ENCODE measurements at places on chromosomes 1 and 21.

GRCh38 chr1:167641786-167642500, 11.9 kb downstream of the RCSD1 start:
- DNase-seq = no peak

DNA sequence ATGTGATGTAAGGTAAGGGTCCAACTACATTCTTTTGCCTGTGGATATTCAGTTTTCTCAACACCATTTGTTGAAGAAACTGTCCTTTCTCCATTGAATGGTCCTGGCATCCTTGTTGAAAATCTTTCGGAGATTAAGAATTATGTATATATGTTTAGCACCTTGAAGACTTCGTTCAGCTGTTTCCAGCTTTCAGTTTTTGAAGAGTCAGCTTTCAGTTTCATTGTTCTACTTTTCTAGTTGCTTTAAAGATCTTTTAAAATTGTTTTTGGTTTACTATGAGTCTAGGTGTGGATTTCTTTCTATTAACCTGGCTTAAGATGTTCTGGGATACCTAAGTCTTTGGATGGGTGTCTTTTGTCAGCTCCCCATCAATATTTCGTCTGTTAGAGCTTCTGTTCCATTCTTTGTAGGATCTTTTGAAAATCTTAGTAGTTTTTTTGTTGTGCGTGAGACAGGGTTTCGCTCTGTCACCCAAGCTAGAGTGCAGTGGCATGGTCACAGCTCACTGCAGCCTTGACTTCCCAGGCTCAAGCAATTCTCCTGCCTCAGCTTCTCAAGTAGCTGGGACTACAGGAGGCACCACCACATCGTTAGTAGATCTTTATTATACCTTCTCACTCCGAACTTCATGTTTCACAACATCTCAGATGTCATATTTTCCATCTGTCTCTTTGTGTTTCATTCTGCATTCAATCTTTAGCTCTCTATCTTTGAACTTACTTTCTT, 353.5 kb upstream of the B3GALT2 start:
- DNase-seq = no peak

DNA sequence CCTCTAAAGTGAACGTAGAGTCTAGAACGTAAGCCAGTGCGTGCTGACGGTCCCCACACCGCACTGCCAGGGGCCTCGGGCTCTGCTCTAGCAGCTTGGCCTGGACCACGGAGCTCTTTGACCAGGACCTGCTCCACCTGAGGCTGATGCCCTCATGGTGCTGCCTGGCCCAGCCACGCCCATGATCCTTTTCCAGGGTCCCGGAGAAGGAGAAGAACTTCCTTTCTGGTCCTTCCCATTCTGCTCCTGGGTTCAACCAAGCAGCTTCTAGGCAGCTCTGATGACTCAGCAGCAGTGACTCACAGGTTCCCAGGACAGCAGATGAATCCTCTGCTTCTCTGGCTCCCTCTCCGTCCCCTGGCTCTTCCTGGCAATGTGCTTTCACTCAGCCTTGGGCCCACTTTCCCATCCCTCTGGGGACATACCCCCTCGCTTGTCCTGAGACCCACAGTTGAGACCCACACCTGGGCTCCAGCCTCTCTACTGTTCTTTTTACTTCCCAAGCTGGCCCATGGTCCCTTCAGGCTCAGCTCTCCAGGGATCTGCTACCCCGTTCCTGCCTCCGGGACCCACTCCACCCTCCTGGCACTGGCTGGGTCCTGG, 246.3 kb upstream of the RAB4A start:
- DNase-seq = no peak

DNA sequence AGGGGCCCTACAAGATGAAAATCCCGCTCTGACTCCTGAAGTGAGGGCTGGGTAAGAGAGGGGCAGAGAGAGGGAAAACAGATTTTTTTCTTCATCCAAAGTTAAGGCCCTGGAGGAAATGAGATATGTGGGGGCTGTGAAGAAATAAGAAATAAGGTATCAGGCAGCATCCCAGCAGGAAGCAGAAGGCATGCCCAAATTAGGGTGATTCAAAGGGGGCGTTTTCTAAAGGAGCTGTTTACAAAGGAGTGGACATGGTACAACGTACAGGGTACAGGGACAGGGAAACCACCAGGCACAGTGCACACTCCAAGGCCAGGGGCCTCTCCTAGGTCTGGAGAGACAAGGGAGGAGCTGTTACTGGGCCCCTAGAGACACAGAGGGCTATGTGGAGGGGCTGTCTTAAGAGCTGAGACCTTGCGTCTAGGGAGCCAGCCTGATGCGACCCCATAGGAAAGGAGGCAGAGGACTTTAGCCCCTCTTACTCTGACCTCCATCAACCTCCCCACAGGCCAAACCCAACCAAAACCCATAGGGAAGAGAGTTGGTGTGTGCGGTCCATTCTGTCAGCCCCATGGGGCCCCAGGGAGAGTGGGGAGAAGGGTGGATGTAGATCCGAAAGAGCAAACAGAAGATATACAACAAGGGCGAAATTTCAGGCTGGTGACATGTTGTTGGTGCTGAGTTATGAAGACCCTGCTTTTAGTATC, 38.6 kb downstream of the STYXL2 start:
- DNase-seq = no peak

- DNase-seq = no peak
These were observed 185.2 kb downstream of the FAF1 start for GRCh38 chr1:50774759-50775351.

DNA sequence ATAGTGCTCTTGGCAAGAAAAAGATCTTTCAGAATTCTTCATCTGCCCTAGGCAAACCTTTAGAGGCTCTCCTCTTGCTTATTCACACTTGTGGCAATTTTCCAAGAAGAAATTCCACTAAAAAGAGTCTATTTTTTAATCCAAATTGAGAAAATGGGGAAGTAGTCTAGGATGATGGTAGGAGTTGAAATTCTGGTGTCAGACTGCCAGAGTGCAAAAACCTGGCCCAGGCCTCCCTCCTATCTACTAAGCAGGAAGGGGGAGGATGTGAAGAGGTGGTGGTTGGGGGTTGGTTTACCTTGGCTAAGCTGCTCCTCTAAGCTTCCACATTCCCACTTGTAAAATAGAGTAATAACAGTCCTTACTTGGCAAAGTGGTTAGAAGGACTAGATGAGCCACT, 120.6 kb upstream of the KCNJ15 start:
- DNase-seq = no peak

- no peak for DNase-seq
These were observed 8.0 kb downstream of the RUNX1 start for GRCh38 chr21:35041122-35041521.

DNA sequence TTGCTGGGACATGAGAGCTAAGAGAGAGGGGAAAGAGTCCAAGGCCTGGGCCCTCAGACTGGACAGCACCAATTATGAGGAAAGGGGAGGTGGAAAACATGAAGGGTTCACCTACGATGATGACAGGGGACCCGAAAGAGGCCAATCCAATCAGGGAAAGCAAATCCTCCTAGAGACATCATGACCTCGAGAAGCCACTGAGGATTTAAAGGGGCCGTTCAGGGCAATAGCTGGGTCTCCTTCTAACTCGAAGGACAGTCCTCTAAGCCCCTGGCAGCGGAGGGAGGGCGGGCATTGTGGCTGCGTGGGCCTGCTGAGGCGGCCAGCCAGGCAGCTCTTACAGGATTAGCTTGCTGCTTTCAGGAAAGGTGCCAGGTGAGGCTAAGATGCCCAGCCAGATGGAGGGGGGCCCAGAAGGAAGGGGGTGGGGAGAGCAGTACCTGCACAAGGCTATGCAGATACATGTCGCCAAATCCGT, 7.4 kb downstream of the MEF2D start:
- DNase-seq = no peak

DNA sequence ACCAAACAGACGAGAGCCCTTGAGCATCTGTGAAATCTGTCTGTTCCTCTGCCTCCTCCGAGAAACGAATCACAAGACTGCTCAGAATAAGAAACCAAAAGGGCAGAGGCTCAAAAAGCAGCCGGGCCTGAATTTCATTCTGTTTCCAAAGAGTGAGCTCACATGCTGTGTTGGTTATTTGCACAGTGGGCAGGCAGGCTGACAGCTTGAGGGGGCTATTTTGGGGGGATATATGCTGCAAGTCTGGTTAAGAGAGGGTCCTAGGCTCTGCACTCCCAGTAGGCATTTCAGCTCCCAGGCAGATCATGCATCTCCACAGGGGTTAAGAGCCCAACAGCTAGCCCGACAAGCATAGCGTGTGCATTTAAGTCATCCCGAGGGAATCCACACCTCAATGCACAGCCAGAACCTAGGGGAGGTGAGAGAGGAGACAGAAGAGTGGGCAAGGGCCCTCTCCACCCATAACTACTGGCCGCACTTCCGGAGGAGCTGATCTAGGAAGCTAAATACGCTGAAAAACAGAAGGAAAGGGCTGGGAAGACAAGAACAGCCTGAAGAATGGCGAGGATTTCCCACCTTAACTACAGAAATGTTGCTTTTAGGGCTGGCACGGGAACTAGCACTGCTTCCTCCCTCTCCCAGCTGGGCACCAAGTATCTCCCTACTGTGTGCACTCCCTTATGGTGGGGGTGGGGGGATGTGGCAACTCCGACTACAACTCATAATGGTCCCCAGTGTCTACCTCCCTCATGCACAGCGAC, 3.7 kb downstream of the PGBD5 start:
- no peak for DNase-seq

- DNase-seq = no peak
These were observed 162.7 kb downstream of the DNM3 start for GRCh38 chr1:172003766-172004530.

GRCh38 chr1:51100264-51100880, 1.7 kb upstream of the C1orf185 start:
- no peak for DNase-seq

DNA sequence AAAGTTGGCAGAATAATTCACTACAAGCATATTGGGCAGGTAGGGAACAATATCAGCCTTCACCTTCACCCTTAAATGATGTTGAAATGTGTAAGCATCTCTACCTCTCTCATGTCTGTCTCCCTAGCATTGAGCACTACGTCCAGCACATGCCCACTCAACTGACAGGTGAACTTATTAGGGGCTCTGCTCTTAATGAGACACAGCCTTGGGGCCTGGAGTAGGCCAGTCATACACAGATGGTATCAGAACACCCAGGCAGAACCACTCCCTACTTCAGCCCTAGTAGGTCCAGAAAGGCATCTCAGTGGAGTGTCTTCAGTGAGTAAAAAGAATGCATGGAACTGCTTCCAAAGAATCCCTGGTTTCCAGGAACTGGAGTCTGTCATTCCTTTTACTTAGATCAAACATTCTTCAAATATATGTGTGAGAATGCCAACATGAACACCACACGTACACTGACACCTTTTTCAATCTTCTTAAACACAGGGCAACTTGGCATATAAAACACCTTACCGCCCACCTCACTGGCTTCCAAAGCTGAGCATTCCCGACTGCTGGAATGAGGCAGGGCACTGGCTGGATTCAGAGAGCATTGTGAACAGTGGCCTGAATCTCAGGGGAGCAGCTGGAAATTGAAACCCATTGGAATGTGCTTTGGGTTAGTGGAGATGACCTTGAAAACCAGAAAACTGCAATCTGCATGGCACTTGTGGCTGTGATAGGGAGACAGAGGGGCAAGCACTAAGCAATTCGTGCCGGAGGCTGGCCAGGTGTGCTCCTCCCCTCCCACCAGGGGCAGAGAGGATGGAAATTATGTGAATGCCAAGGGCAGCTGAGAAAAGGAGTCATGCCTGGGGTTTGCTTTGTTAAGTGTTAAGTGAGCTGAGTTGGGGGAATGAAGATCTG, 24.2 kb upstream of the HSD3B1 start:
- DNase-seq = no peak

DNA sequence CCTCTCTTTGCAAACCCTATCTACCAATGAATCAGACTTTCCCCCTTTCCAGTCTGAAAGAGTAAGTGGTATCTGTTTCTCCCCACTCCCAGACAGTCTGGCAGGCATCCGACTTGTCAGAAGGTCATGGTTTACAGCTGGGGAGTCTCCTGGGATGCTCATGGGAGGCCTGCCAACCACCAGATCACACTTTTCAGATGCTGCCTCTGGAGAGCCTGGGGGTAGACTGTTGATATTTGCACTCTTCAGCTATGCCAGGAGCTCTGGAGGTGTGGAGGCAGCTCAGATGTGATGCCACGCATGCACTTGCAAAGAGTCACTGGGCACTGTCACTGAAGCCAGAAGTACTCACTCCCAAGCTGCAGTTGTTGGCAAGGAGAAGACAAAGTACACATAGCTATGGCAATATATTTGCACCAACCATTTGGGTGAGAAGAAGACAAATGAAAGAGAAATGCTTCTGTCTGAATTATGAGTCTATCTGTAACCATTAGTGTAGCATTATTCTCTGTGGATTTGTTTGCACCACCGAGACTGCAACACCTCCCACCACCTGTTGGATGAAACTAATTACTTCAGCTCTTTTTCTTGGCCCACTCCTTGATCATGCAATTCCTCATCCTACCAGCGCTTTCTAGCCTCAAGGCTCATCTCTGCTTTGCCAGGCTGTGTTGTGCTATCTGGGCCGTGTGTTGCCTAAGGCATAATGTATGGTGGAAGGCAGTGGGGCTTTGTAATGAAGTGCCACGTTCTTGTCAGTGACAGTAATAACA, 133.0 kb upstream of the SPAG17 start:
- no peak for DNase-seq

DNA sequence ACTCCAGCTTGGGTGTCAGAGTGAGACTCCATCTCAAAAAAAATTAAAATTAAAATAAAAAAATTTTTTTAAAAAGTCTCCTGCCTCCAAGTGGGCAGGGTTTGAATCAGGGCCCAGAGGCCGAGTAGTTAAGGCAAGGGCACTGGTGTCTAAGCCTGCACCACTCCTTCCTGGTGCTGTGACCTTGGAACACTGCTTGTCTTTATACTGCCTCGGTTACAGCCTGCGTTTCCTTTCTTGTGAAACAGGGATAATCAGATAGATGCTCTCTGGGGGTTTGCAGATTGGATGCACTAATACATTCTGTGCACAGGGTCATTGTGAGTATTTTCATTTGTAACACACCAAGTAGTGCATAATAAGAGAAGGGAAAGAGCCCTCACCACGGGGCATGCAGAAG, 58.4 kb upstream of the EFHD2 start:
- no peak for DNase-seq

- DNase-seq = no peak
These were observed 275.5 kb upstream of the FMN2 start for GRCh38 chr1:239816081-239816782.

DNA sequence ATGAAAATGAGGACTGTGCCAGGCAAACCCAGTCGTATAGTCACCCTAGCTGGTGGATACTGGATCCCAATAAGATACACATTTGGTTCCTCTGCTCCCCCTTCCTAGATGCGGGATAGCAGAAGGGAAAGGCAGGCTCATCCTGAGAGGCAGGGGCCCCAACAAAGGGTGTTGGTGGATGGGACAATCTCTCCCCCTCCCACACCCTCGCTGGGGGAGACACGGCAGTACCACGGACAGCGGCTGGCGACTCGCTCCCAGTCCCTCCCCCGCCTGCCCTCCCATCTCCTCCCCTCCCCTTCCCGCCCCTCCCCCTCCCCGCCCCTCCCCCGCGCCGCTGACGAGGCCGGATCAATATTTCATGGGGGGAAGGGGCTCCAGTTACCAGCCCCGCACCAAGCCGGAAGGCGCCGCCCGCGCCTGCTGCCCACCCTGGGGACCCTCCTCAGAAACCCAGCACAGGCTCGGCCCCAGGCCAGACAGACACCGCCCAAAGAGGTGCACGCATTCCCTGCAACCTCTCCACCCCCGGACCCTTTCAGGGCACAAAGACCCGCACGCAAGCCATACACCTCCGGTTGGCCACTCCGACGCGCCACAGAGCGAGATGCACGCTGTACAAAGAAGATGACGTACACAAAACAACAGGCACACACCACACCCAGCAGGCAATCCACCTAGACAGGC, 11.5 kb downstream of the RIMS3 start:
- no peak for DNase-seq

GRCh38 chr21:35849144-35849543, 211.2 kb downstream of the SETD4 start:
- no peak for DNase-seq

- DNase-seq = no peak
These were observed 17.6 kb downstream of the RAB4A start for GRCh38 chr1:229288516-229288915.

- DNase-seq = no peak
These were observed 22.3 kb upstream of the HSPA13 start for GRCh38 chr21:14405225-14405624.

All from activated CD8-positive, alpha-beta memory T cell treated with anti-CD3 and anti-CD28 coated beads for 1 hour (primary cell).